Effector CD8-positive, alpha-beta T cell (primary cell): ENCODE measurements at places on chromosomes 13 and 19.

GRCh38 chr19:8357007-8357521, 6.9 kb upstream of the ANGPTL4 start:
- no peak for DNase-seq

GRCh38 chr19:48735031-48735615, 5.3 kb downstream of the RASIP1 start:
- no peak for DNase-seq

GRCh38 chr19:8355631-8356402, 8.1 kb upstream of the ANGPTL4 start:
- DNase-seq, result no peak

DNA sequence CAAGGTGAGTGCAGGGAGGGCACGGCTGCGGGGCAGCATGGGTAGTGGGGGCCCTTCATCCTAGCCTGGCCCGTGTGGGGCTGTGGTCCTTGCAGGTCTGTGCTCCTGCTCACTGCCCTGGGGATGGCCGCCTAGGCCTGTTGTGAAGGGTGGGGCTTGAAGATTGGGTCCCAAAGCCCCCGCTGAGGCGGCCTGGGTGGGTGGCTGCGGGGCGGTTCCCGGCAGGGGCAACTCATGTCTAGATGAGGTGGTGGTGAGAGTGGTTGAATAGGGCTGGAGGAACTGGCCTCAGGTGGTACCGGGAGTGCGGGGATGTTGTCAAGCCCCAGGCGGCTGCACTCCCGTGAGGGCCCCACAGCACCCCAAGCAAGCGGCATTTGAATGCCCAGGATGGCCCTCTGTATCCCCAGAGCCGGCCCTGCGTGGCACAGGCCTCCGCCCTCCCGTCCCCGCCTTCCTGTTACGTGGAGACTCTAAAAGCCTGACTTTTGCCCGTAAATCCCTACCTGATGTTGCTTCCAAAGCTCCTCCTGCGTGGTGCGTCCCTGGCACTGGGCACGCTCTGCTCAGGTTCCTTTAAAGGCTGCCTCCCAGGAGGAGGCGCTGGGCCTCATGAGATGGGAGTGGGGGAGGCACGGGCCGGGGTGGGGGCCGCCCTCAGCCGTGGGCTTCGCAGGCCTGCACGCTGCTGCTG, 15.0 kb downstream of the SPPL2B start:
- no peak for DNase-seq

DNA sequence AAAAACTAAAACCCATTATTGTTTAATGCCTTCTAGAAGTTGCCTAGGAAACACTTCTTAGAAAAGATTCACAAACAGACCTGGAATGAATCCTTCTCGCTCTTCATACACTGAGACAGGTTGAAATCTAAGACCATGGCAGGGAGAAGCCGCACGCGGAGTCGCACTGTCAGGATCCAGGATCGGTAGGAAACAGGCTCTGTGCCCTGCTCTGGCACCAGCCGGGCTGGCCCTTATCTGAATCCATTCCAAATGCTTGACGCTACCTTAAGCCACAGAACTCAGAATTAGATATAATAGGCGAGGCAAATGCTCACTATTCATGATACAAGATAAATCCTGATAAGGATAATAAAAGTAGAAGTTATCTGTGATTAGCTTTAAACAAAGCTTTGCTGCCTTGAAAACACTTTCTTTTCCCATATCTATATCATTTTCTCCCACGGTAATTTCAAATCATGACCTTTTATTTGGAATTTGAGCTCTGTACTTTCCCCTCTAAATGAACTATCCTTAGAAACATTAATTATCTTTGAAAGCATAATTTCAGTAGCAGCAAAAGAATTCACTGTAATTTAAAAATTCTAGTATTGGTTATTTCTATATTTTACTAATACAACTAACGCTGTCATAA, 385.6 kb downstream of the IRS2 start:
- no peak for DNase-seq

DNA sequence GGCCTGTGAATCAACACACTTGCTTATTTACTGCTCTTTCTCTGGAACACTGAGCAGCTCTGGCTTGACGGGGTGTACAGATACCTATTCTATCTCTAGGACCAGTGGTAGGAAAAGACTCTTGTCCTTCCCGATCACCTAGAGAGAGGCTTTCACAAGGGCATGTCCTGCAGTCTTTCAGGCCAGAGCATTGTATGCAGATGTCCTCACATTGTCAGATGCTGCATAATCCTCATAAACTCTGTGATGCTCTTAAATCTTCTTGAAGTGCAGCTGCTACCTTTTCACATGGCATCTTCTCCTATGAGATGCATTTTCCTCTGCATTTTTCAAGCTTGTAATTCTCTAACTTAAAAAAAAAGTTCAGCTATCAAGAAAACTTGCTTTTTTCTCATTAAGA, 369.4 kb downstream of the OLFM4 start:
- no peak for DNase-seq

- no peak for DNase-seq
Measured at GRCh38 chr19:14779151-14779550, 791 bp upstream of the ADGRE2 start.

- DNase-seq, result no peak
Measured at GRCh38 chr13:39897636-39898035, 242.2 kb downstream of the COG6 start.

GRCh38 chr19:47253467-47253881, 2.9 kb upstream of the CCDC9 start:
- no peak for DNase-seq

- DNase-seq, result peak; percentile 43
Measured at GRCh38 chr19:4524808-4525562, 6.7 kb upstream of the PLIN4 start.

- DNase-seq, result no peak
Measured at GRCh38 chr19:15396436-15396835, 16.8 kb upstream of the AKAP8 start.

DNA sequence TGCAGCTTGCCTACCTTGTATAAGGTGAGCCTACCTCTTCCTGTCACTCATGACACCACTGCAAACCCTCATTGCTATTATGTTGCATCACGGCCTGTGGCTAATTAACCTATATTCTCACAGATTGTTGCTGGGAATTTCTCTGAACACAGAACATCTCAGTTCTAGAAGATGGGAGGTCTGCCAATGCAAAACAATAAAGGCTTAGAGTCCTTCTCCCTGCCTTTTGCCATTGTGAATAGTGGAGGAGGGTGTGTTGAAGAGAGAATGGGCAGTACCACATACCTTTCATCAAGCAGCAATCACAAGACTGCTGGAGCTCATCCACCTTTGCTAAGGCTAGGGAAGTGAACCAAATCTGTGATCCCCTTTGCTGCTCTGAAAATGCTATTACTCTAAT, 34.4 kb downstream of the WDFY2 start:
- DNase-seq, result no peak

DNA sequence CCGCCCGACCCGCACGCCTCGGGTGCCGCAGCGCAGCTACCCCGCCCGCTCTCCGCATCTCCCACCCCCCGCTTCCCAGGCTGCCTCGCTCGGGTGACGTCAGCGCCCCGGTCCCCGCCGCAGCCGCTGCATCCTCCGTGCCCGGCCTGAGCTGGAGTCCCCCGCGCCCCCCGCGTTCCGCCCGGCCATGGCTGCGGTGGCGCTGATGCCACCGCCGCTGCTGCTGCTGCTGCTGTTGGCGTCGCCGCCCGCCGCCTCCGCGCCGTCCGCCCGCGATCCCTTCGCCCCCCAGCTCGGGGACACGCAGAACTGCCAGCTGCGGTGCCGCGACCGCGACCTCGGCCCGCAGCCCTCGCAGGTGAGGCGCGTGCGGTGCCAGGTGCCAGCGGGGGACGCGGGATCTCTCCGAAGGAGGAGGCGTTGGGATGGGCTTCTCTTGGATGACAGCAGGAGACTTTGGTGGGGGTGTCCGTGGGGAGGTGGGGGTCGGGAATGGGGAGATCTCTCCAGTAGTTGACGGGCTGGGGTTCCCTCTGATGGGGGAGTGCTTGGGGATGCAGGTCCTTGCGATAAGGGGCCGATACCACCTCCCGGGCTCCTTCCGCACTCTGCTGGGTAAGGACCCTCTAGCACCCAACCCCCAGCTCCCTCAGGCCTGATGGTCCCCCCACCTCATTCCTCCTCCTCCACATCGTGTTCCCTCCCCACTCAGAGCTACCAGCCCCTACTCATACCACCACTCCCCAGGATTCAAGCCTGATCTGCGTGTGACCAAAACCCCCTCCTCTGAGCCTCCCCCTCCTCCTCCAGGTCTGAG, at the start of gene TMEM59L:
Gene TMEM59L, plus strand, starts transcription at position 99 of the 817 bp plus-strand sequence. Its CDS starts 89 bp downstream, at position 188.
- peak; percentile 22 for DNase-seq

- DNase-seq, result no peak
Measured at GRCh38 chr19:44866664-44867063, 20.6 kb downstream of the NECTIN2 start.

DNA sequence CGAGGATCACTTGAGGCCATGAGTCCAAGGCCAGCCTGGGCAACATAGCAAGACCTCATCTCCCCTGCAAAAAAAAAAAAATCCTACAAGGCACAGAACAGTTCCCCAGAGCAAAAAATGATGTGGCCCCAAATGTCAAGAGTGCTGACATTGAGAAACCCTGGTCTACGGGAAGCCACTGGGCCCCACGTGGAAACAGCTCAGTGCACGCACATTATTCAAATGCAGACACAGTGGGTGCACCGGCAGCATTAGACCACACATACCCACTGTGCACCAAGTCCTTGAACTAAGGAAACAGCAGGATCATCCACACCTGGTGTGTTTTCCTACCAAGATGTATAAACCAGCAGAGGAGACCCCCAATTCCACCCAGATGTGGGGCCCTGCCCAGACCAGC, 35.0 kb upstream of the ADGRE5 start:
- DNase-seq, result no peak

DNA sequence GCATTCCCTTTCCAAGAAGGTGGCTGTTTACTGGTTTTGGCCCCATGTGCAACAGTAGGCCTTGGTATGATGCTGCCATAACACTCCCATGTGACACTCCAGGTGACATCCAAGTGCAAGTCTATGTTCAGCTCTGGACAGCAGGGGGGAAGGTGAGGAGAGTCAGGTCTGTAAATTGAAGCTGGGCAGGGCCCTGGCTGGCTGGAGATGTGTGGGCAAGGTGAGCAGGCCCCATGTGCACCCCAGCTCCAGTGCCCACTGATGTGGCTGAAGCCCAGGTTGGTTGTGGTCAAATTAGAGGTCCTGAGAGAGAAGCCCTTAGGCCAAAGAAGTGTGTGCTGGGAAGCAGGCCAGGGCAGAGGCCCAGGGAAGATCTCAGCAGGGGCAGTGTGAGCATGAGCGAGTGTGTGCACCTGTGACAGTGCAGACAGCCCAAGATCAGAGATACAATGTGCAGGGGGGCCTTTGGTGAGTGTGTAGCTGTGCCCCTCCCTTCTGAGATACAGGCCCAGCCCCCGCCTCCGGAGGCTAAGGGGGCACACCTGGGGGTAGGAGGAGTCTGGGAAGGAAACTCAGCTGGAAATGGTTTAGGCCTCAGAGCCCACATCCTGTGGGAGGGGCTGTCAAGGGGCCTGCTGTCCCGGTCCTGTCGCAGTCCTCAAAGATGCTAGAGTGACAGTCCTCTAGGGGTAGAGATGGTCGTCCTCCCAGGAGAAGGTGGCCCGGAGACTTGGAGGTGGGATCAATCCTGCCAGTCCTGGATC, 18.6 kb downstream of the DEDD2 start:
- DNase-seq, result peak; percentile 64

DNA sequence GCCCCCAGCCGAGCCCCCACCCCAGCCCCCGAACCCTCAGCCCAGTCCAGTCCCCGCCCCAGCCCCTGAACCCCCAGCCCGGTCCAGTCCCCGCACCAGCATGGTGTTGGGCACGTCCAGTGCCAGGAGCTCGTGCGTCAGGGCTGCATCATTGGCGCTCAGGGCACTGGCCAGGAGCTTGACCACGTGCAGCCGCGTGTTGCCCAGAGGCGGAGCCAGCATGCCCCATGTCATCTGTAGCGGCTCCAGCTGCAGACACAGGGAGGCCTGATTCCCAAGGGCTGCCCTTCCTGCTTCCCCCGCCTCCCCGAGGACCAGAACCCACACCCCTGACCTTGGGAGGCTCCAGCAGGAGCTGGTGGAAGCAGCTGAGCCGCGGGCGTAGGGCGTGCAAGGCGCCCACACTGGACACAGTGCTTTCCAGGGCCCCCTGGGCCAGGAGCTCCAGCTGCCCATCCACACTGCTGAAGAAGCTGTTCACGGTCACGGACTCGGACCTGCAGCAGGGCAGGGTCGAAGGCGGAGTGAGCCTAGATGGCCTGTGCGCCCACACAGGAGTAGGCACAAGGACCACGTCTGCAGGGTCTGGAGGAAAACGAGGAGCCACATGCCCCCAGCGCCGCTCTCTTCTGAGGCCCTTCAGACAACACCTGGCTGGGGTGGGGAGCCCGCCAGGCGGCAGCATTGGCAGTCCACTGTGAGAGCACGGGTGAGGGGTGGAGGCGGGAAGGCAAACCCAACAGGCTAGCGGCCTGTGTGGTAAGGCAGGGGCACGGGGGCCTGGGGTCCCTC, 12.8 kb upstream of the TMEM86B start:
- DNase-seq, result no peak

DNA sequence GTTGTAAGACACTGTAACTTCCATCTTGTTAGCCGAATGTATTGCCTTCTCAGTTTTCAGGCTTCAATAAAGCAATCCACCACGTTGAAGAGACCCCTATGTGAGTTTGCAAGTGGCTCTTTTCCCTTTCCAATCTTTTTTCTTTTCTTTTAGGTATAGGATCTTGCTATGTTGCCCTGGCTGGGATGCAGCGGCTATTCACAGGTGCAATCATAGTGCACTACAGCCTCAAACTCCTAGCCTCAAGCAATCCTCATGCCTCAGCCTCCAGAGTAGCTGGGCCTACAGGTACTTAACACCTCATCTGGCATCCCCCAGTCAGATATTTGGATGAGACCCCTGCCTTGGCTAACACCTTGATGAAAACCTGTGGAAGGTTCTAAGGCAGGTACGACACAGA, 33.5 kb upstream of the FEM1A start:
- DNase-seq, result no peak

GRCh38 chr19:46080561-46080960, 39.8 kb upstream of the IGFL4 start:
- DNase-seq, result no peak

- DNase-seq, result no peak
Measured at GRCh38 chr13:50406831-50407230, 391.6 kb downstream of the KCNRG start.

GRCh38 chr19:40806423-40807146, 7.6 kb downstream of the EGLN2 start:
- DNase-seq, result peak; percentile 71

GRCh38 chr13:87878706-87879105, 207.5 kb downstream of the SLITRK5 start:
- DNase-seq, result no peak

GRCh38 chr13:74554569-74555275, 420.5 kb upstream of the KLF12 start:
- DNase-seq, result no peak

GRCh38 chr19:48654299-48655059, 8.5 kb upstream of the CA11 start:
- no peak for DNase-seq
